ENCODE measurements at places on chromosomes 16 and 17.
A peak's percentile ranks its signal among the peaks of the same experiment; 100 is the strongest.

DNA sequence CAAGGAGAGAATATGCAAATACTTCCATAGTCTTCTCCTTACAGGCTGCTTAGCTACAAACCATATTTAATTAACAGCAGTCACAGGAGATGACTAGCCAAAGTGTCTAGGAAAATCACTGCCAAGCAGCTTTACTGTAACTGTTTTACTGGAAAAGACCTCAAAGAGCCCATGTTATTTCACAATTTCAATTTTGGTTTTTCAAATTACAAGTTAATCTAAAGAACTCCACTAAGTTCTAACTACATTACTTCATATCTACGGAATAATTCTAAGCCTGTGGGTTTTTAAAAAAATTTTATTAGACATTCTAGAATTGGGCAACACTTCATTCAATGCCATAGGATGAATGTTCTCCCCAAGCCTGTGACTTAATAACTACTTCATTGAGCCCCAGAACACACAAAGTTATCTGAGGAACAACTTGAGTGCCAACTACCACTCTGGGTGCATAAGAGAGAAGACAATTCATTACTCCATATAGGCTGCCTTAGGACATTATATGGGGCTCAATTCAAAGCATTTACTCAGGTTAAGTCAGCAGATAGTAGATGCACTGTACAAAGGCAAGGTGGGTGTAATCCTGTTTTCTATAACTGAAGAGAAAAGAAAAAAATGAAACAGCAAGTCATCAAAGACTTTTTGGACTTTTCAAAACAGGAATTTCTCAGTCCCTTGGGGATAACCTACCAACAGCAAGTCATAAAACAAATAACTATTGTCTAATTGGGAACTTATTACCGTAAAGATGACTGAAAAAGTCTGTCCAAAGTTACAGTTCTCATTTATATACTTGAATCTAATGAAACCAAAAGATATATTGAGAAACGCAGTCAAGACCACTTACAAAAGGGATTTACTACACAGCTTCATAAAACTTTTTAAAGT is 33.0 kb downstream of the STAT3 start:
- no peak for DNase-seq

DNA sequence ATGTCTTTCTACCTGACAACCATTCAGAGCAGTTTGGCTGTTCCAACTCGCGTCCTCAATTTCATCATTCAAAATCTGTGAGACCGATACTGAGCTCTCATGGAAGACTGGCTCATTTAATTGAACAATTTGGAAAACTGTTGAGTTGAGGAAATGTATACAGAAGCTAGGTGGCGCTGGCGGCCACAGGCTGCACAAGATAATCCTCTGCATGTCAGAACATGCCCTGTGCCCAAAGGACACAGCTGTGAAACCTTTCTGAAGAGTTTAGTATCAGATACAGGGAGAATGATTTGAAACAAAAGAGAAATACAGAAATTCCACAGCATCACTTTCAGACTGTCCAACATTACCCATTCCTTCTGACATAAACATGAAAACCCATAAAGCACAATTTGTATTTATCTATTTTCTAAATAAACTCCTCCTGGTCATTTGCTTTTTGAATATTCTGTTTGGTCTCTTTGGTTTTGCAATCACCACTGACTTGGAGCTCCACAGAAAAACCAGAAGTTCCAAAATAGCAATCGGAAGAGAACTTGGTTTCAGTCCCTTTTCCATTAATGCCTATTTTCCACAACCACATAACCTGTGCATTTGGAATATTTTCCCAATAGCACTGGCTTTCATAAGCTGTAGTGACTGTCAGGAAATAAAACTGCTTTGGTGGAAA is 192.8 kb downstream of the MAP2K6 start:
- peak; percentile 36 for DNase-seq

- peak; percentile 46 for DNase-seq
Observed at GRCh38 chr17:81858967-81859905, 1.1 kb downstream of the P4HB start.

GRCh38 chr16:78372277-78372676 is 272.8 kb downstream of the WWOX start:
- DNase-seq: no peak

- no peak for DNase-seq
Observed at GRCh38 chr17:79980246-79981043, 55.2 kb downstream of the TBC1D16 start.

GRCh38 chr16:20610211-20610891 is 34.2 kb upstream of the ACSM2B start:
- DNase-seq: peak; percentile 29

DNA sequence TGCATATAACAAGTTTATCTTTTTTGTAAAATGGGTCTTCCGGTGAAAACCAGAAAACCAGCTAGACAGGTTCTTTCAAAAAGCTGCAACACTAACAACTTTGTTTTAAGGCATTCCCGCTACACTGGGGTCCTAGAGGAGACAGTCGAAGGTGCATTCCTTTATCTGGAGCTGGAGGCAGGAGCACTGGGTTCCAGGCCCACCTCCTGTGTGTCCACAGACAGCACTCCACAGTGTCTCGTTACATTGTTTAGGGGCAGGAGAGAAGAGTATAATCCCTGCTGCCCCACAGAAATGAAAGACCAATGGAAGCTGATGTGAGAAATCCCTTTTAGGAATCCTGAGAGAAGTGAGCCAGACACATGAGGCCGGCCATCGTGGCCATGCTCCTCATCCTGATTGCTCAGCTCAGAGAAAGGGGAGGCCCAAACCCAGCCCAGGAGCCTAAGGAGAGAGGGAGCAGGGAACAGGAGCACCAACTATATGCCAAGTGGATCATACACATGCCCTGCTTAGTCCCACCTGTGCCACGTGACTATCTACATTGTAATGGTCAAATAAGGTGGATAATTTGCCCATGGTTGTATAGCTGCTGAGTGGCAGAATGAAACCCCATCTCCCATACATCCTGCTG is 59.5 kb downstream of the CCDC182 start:
- no peak for DNase-seq

DNA sequence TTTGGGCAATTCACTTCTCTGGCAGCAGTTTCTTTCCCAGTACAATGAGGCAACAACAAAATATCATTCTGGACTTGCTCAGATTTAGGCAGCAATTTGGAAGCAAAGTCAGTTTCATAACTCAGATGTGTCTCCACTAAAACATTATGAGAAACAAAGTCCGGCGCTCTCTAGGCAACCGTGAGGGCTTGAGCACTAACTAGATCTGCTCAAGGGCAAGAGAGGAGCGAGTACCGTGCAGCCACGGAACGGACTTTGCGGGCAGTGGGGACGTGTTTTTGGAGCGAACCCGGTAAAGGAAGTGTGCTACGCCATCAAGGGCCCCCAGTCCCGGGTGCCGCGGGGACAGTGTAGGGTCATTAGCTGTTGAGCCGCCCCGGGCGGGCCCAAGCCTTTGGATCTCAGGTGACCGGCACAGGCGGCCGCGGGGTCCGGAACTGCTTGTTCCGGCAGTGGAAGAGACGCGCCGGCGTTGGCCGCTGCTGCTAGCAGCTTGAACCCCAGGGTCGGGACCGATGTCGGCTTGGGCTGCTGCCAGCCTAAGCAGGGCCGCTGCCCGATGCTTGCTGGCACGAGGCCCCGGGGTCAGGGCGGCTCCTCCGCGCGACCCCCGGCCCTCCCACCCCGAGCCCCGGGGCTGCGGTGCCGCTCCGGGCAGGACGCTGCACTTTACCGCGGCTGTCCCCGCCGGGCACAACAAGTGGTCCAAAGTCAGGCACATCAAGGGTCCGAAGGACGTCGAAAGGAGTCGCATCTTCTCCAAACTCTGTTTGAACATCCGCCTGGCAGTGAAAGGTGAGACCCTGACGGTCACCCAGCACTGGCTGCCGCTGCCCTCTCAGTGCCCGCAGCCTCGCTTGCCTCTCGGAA is at the start of gene TACO1:
TACO1 (plus strand) TSS at position 327 of the 870 bp plus-strand sequence; CDS start at position 516, 189 bp downstream.
- peak; percentile 92 for DNase-seq

DNA sequence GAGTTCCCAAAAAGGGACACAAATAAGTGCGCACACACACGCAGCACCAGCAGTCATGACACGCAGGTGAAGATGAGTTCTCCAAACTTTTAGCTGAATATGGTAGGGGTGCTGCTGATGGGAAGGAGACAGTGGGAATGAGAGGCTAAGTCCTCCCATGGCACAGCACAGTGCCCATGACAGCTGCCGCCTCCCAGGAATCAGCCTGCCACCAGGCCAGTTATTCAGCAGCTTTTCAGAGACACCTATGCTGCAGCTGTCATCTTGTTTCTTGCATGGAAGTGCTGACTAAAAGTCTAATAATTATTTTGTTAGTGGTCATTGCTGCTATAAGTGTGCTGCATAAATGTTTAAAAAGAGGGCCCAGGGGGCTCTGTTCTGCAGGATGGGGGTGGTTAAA is 12.2 kb downstream of the WFIKKN2 start:
- no peak for DNase-seq
